ENCODE measurements at places on chromosomes 5 and 9.
A peak's percentile ranks its signal among the peaks of the same experiment; 100 is the strongest.

DNA sequence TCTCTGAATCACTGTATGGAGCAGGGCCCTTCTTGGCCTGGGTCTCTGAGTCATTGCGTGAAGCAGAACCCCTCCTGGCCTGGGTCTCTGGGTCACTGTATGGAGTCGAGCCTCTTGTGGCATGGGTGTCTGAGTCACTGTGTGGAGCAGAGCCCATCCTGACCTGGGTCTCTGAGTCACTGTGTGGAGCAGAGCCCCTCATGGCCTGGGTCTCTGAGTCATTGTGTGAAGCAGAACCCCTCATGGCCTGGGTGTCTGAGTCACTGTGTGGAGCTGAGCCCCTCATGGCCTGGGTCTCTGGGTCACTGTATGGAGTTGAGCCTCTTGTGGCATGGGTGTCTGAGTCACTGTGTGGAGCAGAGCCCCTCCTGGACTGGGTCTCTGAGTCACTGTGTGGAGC lies 94.0 kb upstream of the RAPGEF1 start:
- no peak for DNase-seq

DNA sequence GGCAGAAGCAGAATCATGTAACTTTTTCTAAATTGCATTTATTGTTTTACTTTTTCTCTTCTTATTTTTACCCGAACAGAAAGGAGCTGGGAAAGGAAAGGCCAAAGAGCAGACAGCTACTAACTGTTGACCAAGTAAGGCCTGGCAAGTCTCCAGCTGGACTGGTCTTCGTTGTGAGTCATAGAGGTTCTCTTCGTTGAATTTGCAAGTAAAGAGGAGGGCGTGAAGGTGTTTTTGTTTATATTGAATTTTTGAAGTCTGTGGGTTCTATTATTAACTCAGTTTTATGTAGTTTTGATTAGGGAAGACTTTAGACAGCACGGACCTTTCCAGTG lies 416.5 kb upstream of the CCNH start:
- no peak for DNase-seq

DNA sequence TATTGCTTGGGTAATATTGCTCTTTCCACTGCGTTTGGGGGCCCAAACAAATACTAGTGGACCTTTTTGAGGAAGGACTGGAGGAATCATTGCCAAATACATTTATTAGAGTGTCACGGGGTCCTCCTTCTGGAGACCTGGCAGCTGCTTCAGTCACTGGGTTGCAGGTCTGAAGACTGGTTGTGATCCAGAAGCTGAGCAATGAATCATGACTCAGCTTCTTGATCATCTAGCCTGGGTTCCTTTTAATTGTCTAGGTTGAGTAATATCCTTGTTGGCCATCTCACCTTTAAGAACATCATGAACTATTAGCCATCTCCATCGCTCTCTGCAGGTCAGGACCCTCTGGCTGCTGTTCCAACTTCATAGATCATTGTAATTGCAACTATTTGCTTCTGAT lies 15.4 kb upstream of the UBAP1 start:
- no peak for DNase-seq

DNA sequence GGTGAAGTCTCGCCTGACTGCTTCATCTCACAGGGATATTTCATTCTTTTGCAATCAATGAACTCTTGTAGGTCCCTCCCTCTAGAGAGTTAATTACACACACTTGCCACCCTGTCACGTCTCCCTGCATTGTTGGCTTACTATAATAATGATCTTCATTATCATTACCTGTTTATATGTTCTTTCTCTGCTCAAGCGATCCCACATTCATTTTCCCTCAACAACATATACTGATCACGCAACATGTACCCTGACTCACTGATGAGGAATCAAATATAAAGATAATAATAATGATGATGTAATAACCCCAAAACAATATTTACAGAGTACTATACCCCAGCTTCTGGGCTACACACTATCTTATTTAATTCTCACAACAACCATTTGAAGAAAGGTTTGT lies 88.5 kb downstream of the FEM1C start:
- no peak for DNase-seq

- no peak for DNase-seq
These were observed 96.1 kb downstream of the PDE8B start for GRCh38 chr5:77306531-77306930.

- DNase-seq, result no peak
These were observed 54.4 kb downstream of the HRH2 start for GRCh38 chr5:175712313-175712680.

GRCh38 chr5:168737066-168737465 lies 157.9 kb upstream of the PANK3 start:
- no peak for DNase-seq

DNA sequence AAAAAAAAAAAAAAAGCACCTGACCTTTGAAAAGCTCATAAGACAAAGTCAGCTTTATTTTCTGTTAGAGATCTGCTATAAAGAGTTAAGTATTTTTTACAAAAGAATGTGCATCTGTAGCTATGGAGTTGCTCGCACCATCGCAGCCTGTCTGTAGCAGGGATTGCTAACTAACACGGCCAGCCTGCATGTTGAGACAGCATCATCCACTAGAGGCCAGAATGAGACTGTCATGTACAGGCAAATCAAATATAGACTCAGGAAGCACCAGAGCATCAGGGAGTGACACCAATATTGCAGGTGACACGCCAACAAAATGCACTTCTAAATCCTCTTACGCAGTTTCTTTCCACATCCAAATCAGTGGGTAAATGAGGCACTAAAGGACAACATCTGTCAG lies 136.3 kb upstream of the RASEF start:
- peak; percentile 25 for DNase-seq

DNA sequence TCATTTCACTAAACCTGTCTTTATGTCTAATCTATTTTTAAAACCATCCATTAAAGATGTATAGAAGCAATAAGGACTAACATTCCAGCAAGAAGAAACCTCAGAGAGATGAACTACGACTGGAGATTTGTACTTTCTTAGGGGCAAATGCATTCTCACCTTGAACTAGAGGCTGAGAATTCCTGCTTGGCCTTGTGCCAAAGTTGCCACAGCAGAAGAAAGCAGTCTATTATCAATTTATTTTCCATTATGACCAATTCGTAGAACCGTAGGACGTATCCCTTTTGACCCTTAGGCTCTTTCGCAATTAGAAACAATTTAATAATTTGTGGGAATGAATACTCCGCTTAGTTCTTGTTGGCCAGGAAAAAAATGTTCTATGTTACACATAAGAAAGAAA lies 1647.4 kb upstream of the CDH9 start:
- DNase-seq, result no peak

DNA sequence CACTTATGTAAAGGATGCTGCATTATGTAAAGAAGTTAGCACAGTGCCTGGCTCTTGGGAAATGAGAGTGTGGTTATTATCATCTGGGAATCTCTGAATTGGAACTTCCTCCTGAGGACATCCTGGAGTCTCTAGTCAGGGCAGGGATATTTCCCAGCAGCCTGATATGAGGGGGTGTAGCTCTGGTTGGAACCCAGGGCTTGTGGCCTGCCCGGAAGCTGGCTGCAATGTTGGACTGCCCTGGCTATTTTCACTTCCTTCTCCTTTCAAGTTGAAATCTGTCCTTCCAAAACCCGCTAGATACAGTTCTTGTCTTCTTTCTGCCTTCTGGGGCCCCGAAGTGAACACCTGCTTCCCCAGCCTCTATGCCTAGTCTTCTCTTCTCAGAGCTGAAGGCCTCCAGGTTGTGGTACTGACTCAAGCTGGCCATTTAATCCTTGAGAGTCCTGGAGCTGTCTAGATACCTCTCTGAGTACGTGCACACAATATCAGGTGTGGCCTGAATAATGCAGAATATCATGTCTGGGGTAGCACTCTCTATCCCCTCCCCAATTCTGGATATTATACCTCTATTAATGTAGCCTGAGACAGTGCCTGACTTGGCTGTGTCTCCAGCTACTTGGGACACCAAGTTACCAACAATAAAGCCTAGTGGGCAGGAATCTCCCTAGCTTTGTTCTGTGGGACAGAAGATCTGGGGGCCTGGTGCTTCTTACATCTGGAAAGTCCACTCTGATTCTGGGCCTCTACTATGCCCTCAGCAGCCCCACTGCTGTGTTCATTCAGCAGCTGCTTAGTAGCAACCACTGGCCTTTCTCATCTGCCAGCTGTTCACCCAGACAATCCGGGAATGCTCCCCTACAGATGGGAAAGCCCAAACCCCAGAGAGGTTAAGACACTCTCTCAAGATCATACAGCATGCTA lies 45.0 kb downstream of the SLC6A7 start:
- no peak for DNase-seq

DNA sequence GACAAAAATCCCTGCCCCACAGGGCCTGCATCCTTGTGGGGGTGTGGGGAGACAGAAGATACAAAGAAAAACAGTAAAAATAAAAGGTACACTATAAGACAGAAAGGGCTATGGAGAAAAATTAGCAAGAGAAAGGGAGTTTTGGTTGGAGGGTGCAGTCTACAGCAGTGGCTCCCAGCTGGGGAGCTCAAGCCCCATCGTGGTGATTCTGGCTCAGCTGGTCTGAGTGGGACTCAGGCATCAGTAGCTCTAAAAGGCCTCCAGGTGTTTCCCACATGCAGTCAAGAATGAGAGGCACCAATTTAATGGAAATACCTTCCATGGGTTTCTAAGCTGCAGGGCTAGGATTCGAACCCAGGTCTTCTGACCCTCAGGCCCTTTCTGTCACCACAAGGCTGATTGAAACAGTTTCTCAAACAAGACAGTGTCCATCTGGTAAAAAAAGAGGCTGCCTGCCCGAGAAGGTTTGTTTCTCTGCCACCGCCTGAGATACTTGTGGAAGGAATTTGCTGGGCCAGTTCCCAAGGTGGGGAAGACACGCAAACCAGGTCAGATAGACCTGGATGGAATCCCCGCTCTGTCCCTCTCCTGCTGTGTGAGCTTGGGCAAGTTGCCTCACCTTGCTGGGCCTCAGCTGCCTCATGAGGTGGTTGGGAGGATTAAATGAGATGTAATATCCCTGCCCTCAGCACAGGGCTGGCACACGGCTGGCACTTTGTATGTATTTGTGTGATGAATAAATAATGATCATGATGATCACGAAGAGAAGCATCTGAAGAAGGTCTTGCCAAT lies 43.1 kb downstream of the COL27A1 start:
- no peak for DNase-seq

GRCh38 chr5:132457371-132458225 lies 33.0 kb downstream of the IRF1 start:
- DNase-seq, result peak; percentile 74

DNA sequence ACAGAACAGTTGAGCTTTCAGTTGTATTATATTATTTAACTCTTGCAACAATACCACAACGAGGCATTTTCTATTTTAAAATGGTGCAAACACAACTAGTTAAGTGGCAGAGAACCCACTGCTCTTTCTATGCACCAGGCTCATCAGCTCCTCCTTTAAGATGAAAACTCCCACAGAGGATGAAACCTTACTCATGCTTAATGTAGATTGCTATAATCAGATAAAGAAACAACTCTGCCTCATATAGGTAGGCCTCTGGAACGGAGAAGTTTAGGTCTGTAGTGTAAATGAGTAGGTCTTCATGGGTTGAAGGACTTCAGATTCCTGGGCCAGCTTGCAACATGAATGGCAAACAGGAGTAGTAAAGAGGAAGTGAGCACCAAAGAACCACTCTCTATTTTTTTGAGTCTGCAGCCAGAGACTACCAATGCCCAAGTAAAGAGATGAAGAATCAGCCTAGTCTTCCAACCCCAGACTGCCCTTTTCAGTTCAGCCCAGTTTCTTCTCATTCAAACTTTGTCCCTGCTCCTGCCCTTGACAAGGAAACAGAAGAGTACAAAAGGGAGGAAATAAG lies 33.9 kb downstream of the HACD4 start:
- no peak for DNase-seq

GRCh38 chr5:92508271-92508670 lies 1072.7 kb downstream of the NR2F1-AS1 start:
- no peak for DNase-seq

- no peak for DNase-seq
These were observed 44.4 kb upstream of the DAB2 start for GRCh38 chr5:39469176-39469575.

DNA sequence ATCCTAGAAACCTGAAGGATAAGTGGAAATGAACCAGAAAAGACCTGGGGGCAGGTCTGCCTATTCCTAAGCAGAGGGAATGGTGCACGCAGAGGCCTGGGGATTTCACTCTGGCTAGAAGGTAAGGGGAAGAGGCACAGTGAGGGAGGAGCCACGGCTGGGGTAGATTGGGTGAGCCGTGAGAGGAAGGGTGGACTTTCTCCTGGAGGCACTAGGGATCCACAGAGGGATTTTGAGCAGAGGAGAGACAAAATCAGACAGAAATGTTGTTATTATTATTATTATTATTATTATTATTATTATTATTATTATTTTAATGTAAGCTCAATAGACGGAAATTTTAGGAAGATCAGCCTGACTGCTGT lies 3.0 kb upstream of the ADGRD2 start:
- DNase-seq, result no peak

DNA sequence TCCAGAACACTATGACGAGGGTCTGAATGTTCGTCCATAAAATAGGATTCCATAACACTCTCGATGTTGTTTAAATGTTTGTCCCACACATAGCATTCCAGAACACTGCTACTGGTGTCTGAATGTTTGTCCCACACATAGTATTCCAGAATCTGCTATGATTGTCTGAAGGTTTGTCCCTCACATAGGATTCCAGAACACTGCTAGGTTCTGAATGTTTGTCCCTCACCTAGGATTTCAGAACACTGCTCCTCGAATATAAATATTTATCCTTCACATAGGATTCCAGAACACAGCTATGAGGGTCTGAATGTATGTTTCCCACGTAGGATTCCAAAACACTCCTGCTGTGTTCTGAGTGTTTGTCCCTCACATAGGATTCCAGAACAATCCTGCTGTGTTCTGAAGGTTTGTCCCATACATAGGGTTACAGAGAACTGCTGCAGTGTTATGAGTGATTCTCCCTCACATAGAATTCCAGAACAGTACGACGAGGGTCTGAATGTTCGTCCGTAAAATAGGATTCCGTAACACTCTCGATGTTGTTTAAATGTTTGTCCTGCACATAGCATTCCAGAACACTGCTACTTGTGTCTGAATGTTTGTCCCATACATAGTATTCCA lies 215.3 kb downstream of the FOXD4L6 start:
- DNase-seq, result no peak

DNA sequence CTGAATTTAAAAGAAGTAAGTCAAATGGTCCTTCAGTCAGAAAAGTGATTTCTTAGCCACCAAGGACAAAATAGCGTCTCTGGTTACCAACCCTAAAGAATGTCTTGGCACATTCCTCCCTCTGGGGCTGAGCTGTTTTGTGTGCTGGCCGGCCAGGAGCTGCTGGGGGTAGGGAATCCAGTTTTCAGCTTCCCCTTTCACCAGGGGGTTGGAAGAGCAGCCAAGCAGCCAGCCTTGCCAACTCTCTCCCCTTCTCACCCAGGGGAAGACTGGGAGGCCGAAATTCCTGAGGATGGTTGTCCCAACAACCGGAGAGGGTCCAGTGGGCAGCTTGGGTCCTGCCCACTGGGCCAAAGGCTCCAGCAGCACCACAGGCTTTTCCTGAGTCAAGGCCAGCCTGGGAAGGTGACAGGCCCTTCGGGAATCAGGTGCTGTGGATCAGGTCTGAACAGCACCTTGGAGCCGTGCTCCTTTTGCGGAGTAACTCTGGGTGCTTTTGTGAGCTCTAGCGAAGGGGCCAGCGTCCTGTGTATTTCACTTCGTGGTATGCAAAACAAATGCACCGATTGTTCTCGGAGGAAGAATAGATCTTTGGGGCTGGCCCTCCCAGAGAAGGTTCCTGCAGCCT lies 4.2 kb downstream of the WWC1 start:
- DNase-seq, result peak; percentile 43

GRCh38 chr9:8074713-8075286 lies 275.2 kb upstream of the DMAC1 start:
- DNase-seq, result no peak

GRCh38 chr9:3793971-3794383 lies 268.2 kb upstream of the RFX3 start:
- no peak for DNase-seq

GRCh38 chr5:117494188-117494587 lies 919.6 kb upstream of the SEMA6A start:
- DNase-seq, result no peak

Data from AG09319 (cell line).